ENCODE measurements at places on chromosomes 7 and 10. TPM values are rescaled to one million over a fixed set of nuclear protein-coding genes. Genes with fewer than 3 reads are reported as not detected.

The NAT16 gene
- polyA plus RNA-seq: not detected

The OGDHL gene
- not detected for polyA plus RNA-seq

The WEE2 gene
- not detected for polyA plus RNA-seq

GRCh38 chr10:71765906-71766716 is 7.2 kb downstream of the VSIR start:
- no peaks in the 10 kb centered on the region for H3K27me3 ChIP-seq
- no peaks in the 10 kb centered on the region for H3K36me3 ChIP-seq
- H3K27ac ChIP-seq: peak overlapping the region; percentile 99

- H3K4me3 ChIP-seq: no peak overlapping the region
- H3K36me3 ChIP-seq: no peaks in the 10 kb centered on the region
- peaks cover 16% of the 10 kb centered on the region for H3K27me3 ChIP-seq
- H3K27ac ChIP-seq: no peak overlapping the region
- DNase-seq: no peak
Measured at GRCh38 chr10:103784089-103784488, 71.3 kb downstream of the SH3PXD2A start.

DNA sequence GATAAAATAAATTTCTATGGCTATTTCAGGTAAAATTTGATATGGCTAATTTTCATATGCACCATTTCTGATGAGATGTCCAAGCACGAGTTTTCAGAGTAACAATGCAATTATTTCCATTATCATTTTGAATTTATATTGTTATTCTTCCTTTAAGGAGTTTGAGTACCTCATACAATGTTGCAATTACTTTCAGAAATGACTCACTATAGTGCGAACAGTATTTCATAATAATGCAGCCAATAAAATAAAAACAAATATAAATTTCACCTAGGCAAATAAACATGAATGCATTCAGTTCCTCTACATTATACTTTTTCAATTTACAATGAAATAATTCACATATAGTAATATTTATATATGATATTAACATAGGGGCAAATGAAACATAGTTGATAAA is 78.8 kb upstream of the LRRN3 start:
- peaks cover 20% of the 10 kb centered on the region for H3K4me1 ChIP-seq
- H3K36me3 ChIP-seq: no peaks in the 10 kb centered on the region

The IDI2 gene
- not detected for polyA plus RNA-seq

DNA sequence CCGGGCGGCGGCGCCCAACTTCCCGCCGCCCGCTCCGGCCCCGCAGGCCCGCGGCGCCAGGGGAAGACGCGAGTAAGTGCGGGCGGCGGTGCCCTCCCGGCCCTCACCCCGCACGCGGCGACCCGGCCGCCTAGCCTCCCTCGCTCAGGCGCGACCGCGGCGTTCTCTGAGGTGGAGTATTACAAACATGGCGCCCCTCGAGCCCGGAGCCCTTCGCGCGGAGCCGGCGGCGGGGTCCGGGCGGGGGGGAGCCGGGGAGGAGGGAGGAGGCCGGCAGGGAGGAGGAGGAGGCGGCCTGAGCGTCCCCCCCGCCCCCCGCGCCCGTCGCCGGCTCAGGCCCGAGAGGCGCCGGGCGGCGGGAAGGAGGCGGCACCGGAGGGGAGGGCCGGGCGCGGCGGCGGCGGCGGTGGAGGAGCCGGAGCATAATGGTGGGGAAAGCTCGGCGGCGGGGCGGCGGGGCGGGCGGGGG is at the start of gene ZMYND11:
Gene ZMYND11 (plus strand): TSS at position 324 of the 469 bp plus-strand sequence. CDS start 44,558 bp downstream, outside the sequence.
- peaks cover 27% of the 10 kb centered on the region for H3K4me1 ChIP-seq
- peak; percentile 56 for DNase-seq
- H3K36me3 ChIP-seq: no peaks in the 10 kb centered on the region
- H3K4me3 ChIP-seq: peak within 1 kb of the TSS; percentile 94
- peaks cover 9% of the 10 kb centered on the region for H3K27me3 ChIP-seq

DNA sequence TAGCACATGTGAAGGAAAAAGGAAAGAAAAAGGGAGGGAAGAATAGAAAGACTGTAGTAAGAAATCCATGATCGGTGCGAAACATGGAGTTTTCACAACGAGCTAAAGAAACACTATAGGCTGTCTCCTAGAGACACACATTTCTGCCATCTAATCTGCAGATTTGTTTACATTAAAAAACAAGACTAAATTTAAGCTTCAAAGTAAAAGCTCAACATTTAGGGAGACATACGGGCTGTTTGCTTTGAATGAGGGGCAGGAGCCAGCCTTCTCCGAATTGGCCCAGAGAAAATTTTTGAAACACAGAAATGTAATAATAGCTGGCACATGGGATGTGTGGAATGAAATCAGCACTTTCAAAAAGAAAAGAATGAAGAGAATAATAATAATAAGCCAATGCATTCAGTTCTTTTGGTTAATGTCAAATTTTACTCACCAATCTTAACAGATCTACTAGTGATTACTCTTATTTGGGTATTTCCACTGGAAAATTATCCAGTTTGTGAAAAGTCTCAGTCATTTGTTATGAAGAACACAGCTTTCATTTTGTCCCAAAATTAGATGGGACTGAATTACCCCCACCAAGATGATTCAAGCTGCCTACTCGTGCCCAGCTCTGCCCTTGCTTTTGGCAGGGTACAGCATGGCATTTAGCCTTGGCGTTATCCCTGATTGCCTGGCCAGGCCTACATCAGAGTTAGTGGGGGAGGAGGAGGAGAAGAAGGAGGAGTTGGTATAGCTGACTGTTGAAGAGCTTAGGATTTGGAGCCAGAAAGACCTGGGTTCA is 47.1 kb downstream of the MTURN start:
- no peak overlapping the region for H3K4me3 ChIP-seq
- H3K36me3 ChIP-seq: no peaks in the 10 kb centered on the region
- peaks cover 33% of the 10 kb centered on the region for H3K4me1 ChIP-seq
- no peak for DNase-seq
- no peak overlapping the region for H3K27ac ChIP-seq
- no peaks in the 10 kb centered on the region for H3K27me3 ChIP-seq

The WNT8B gene
- not detected for polyA plus RNA-seq

The TFEC gene
- polyA plus RNA-seq: 1.5 TPM

DNA sequence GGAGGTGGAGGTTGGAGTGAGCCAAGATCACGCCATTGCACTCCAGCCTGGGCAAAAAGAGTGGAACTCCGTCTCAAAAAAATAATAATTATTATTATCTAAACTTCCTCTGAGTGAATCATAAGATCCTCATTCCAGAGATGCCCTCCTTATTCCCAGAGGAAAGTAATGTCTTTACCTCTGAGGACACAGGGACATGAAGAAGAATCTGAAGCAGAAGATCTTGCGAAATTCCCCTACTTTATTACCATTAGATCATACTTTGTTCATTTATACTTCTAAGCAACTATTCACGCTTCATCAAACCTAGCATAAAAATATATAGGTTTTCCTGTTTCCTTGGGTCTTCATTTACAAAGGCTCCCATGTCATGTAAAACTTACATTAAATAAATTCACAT is 143.1 kb downstream of the ETV1 start:
- no peaks in the 10 kb centered on the region for H3K36me3 ChIP-seq
- no peak overlapping the region for H3K4me3 ChIP-seq
- H3K4me1 ChIP-seq: no peaks in the 10 kb centered on the region
- H3K27ac ChIP-seq: no peak overlapping the region
- no peak for DNase-seq

GRCh38 chr7:45102785-45103712 is 8.4 kb downstream of the TBRG4 start:
- no peak overlapping the region for H3K4me3 ChIP-seq
- no peaks in the 10 kb centered on the region for H3K36me3 ChIP-seq
- H3K4me1 ChIP-seq: peaks cover 15% of the 10 kb centered on the region
- no peak for DNase-seq

Data from naive B cell (primary cell).